ENCODE measurements at places on chromosomes 3 and 15. TPM values are rescaled to one million over a fixed set of nuclear protein-coding genes. Genes with fewer than 3 reads are reported as not detected.

The TMCO5A gene
- total RNA-seq = not detected

The STRA6 gene
- not detected for total RNA-seq

DNA sequence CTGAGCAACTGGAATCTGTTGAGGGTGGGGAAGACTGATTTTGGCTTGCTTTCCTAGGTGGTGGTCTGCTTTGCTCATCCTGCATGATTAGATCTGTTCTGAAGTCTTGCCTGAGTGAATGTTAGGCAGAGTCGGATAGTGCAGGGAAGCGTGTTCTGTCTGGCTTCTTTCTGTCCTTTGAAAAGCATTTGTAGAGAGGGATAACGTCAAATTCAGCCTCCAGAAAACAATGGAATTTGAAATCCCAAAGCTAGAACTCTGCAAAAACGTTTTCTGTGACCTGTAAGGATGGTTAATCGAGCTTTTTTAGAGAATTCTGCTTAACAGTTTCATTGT, 1.4 kb downstream of the GLCE start:
- H3K4me3 ChIP-seq = peak overlapping the region; percentile 85
- DNase-seq = no peak
- H3K36me3 ChIP-seq = no peaks in the 10 kb centered on the region
- H3K27ac ChIP-seq = no peak overlapping the region

DNA sequence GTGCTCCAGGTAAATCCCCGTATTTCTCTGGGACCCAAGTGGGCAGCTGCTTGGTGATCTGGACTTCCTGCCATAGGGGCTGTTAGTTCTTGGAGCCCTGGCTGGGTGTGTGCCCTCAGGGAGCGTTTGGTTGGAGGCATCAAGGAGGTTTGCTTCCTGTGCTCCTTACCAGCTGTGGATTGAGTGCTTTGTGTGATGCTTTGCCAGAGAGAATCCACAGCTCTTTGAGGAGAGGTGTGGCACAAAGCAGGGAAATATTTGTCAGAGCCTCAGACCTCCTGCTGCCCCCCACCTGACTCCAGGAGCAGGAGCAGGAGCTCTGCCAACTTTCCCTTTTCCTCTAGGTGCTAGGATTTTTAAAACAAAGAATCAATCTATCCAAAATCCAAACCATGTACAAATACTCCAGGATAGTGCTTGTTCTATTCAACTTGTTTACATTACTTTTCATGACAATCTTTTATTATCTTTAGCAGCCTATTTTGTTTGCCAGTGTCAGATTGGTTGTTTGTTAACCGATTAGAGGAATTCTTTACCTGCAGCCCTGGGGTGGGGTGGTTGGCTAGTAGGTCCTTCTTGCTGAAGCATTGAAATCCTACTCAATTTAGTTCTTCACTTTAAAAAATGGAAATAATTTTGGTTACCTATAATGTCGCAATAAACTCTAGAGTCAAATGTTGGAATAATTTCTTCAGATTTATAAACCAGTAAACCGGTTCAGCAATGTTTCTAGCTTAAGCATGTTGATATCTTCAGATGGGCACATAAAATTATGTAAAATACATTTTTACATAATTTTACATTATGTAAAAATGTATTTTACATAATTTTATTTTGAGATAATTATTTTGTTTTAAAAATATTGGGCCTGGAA, 2.5 kb downstream of the CTDSPL start:
- H3K4me1 ChIP-seq = peaks cover 24% of the 10 kb centered on the region
- no peaks in the 10 kb centered on the region for H3K27me3 ChIP-seq
- H3K27ac ChIP-seq = peak overlapping the region; percentile 9
- no peak overlapping the region for H3K4me3 ChIP-seq

GRCh38 chr3:171225165-171225564, 198.6 kb upstream of the SLC2A2 start:
- H3K27ac ChIP-seq = no peak overlapping the region
- peaks cover 19% of the 10 kb centered on the region for H3K36me3 ChIP-seq
- H3K4me1 ChIP-seq = peaks cover 2% of the 10 kb centered on the region
- no peak for DNase-seq
- no peaks in the 10 kb centered on the region for H3K27me3 ChIP-seq

The ABCC5 gene
- total RNA-seq = 10.8 TPM

The P4HTM gene
- 47.0 TPM for total RNA-seq

The ITIH1 gene
- not detected for total RNA-seq

All from CD4-positive, alpha-beta T cell (primary cell).